ENCODE measurements at places on chromosomes 3 and 15.

DNA sequence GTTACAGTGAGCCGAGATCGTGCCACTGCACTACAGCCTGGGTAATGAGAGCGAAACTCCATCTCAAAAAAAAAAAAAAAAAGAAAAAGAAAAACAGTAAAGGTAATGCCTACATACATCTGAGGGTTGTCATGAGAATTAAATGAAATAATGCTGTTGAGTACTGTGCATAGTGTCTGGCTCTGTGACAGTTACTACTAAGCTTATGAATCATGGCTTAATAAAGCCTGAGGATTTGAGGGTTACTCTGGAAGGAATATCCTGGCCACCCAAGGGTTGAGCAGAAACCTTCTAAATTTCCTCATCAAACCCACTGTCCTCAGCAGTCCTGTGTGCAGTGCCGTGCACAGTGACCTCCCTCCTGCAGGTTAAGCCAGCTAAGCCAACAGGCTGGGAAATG is 26.8 kb upstream of the ELP6 start:
- DNase-seq: no peak
- peaks cover 5% of the 10 kb centered on the region for H3K4me1 ChIP-seq
- no peak overlapping the region for H3K4me3 ChIP-seq
- H3K36me3 ChIP-seq: no peaks in the 10 kb centered on the region
- H3K27me3 ChIP-seq: peaks cover 4% of the 10 kb centered on the region

GRCh38 chr3:17278006-17278405 is 393.3 kb downstream of the PLCL2 start:
- no peaks in the 10 kb centered on the region for H3K27me3 ChIP-seq
- H3K36me3 ChIP-seq: no peaks in the 10 kb centered on the region
- H3K4me3 ChIP-seq: no peak overlapping the region
- no peak for DNase-seq
- H3K4me1 ChIP-seq: no peaks in the 10 kb centered on the region

GRCh38 chr3:14467814-14468620 is 65.6 kb downstream of the SLC6A6 start:
- H3K4me3 ChIP-seq: no peak overlapping the region
- no peak overlapping the region for H3K27ac ChIP-seq
- DNase-seq: peak; percentile 43

DNA sequence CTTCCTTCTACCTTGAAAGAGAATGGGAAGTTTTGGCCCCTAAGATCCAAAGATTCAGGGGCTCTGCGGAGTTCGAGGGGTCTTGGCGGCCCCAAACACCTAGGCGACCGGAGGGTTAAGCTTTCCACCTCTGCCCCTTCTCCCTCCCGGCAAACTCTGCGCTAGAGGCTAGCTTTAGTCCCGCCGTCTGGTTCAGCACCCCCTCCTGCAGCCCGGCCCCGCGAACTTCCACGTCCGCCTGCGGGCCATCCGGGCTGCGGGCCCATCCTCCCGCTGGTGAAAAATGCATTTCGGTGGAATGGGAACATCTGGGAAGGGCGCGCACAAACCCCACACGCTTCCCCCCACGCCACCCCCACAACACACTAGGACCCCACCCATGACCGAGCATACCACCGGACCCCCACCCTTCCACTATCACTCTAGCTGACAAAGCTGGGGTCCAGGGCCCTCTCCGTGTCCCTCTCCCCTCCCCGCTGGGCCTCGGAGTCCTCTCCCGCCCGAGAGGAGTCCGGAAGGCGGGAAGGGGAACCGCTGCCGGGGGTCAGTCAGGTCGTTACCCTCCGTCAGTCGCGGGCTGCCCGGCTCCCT is 1.0 kb downstream of the SHOX2 start:
- peaks cover 46% of the 10 kb centered on the region for H3K4me1 ChIP-seq
- no peak for DNase-seq
- H3K36me3 ChIP-seq: peaks cover 1% of the 10 kb centered on the region
- H3K4me3 ChIP-seq: peak overlapping the region; percentile 58

GRCh38 chr3:69867941-69868505 is 128.8 kb downstream of the MITF start:
- no peak overlapping the region for H3K4me3 ChIP-seq
- H3K27me3 ChIP-seq: no peaks in the 10 kb centered on the region
- no peaks in the 10 kb centered on the region for H3K36me3 ChIP-seq
- DNase-seq: no peak
- no peak overlapping the region for H3K27ac ChIP-seq

DNA sequence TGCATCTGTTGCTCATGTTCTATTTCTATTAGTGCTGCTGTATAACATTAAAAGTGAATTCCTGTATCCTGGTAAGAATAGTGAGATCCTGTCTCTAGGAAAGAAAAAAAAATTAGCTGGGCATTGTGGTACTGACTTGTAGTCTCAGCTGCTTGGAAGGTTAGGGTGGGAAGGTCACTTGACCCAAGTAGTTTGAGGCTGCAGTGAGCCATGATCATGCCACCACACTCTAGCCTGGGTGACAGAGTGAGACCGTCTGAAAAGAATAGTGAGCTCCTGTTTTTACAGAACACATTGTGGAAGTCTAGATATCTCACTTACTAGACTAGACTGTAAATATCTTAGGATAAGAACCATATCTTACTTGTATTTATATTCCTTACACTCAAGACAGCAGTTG is 4.6 kb downstream of the ATP11B start:
- peak overlapping the region; percentile 14 for H3K4me3 ChIP-seq
- H3K4me1 ChIP-seq: peaks cover 43% of the 10 kb centered on the region
- peak overlapping the region; percentile 36 for H3K27ac ChIP-seq
- no peak for DNase-seq

- peaks cover 15% of the 10 kb centered on the region for H3K36me3 ChIP-seq
- no peaks in the 10 kb centered on the region for H3K4me1 ChIP-seq
- DNase-seq: no peak
- no peaks in the 10 kb centered on the region for H3K27me3 ChIP-seq
Measured at GRCh38 chr15:98896802-98897732, 110.5 kb downstream of the PGPEP1L start.

GRCh38 chr3:188239035-188239434 is 85.1 kb downstream of the LPP start:
- H3K36me3 ChIP-seq: no peaks in the 10 kb centered on the region
- peaks cover 21% of the 10 kb centered on the region for H3K4me1 ChIP-seq
- no peak overlapping the region for H3K4me3 ChIP-seq
- H3K27ac ChIP-seq: no peak overlapping the region
- no peak for DNase-seq

DNA sequence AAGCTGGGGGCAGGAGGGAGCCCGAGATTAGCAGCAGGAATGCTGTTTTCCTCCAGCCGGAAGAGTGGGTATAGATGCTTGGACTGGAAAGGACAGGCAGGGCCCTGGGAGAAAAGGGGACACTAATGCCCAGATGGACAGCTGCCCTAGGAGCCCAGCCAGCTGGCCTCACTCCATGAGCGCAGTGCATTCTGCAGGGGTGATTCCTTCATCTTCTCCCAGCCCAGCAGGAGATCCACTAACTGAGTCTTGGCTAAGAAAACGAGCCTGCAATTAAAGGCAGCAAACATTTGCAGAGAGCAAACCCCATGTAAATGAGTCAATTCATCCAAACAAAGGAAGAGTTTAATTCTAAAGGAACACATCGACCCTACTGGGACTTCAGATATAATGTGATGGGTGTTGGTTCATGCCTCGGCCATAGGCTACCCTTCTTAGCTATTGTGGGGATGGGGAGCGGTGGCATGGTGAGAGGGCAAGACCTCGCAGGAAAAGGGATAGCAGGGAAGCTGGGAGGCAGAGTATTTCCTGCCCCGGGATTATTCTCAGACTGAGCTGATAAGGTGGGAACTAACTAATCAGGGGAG is 13.3 kb upstream of the MINAR1 start:
- H3K27ac ChIP-seq: no peak overlapping the region
- peaks cover 2% of the 10 kb centered on the region for H3K36me3 ChIP-seq
- H3K4me1 ChIP-seq: no peaks in the 10 kb centered on the region
- H3K27me3 ChIP-seq: no peaks in the 10 kb centered on the region
- no peak overlapping the region for H3K4me3 ChIP-seq

DNA sequence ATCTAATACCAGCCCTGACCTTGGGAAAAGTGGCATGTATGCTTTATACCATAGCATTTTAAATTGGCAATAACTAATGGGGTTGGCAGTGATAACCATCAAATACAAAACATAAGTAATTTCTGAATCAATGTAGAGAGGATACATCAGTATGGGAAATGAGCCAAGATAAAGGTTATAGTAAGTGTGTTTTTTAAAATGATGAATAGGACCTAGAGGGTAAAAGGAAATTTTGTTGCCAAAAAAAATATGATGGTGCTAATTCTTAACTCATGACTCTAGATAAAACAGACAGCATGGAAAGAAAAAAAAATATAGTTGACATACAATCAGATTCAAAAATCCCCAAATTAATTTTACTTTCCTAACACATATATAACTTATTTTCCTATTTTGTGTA is 75.4 kb upstream of the ROBO1 start:
- no peaks in the 10 kb centered on the region for H3K4me1 ChIP-seq
- DNase-seq: no peak
- H3K4me3 ChIP-seq: no peak overlapping the region
- H3K36me3 ChIP-seq: no peaks in the 10 kb centered on the region
- H3K27me3 ChIP-seq: no peaks in the 10 kb centered on the region
- no peak overlapping the region for H3K27ac ChIP-seq

GRCh38 chr15:27218426-27218825 is 247.4 kb downstream of the GABRG3 start:
- no peaks in the 10 kb centered on the region for H3K36me3 ChIP-seq
- H3K27me3 ChIP-seq: no peaks in the 10 kb centered on the region
- no peak overlapping the region for H3K27ac ChIP-seq
- H3K4me3 ChIP-seq: no peak overlapping the region

DNA sequence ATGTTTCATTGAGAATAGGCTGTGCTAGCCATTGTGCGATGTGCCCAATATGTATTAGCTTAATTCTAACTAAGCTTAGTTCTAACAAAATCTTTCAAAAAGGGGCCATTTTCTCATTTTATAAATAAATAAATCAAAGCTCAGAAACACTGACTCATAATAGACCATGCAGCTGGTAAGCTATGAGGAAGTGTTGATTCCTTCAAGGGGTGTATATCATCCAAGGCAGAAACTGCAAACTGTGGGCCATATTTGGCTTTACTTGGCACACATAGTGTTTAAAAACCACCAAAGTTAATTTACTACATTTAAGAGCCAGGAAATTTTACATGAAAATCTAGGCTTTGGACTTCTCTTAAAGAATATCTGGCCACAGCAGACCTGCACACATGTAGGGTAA is 136.5 kb downstream of the ZNF621 start:
- no peak overlapping the region for H3K4me3 ChIP-seq
- no peaks in the 10 kb centered on the region for H3K4me1 ChIP-seq
- H3K27ac ChIP-seq: no peak overlapping the region

- DNase-seq: peak; percentile 27
- no peaks in the 10 kb centered on the region for H3K4me1 ChIP-seq
- H3K4me3 ChIP-seq: no peak overlapping the region
- no peaks in the 10 kb centered on the region for H3K36me3 ChIP-seq
- H3K27me3 ChIP-seq: no peaks in the 10 kb centered on the region
Measured at GRCh38 chr15:73781038-73781925, 28.1 kb upstream of the INSYN1 start.

GRCh38 chr15:49154359-49154758 is 1.0 kb downstream of the COPS2 start:
- H3K27ac ChIP-seq: peak overlapping the region; percentile 98
- peak overlapping the region; percentile 99 for H3K4me3 ChIP-seq
- no peaks in the 10 kb centered on the region for H3K27me3 ChIP-seq
- peaks cover 40% of the 10 kb centered on the region for H3K4me1 ChIP-seq
- H3K36me3 ChIP-seq: peaks cover 6% of the 10 kb centered on the region
- no peak for DNase-seq

DNA sequence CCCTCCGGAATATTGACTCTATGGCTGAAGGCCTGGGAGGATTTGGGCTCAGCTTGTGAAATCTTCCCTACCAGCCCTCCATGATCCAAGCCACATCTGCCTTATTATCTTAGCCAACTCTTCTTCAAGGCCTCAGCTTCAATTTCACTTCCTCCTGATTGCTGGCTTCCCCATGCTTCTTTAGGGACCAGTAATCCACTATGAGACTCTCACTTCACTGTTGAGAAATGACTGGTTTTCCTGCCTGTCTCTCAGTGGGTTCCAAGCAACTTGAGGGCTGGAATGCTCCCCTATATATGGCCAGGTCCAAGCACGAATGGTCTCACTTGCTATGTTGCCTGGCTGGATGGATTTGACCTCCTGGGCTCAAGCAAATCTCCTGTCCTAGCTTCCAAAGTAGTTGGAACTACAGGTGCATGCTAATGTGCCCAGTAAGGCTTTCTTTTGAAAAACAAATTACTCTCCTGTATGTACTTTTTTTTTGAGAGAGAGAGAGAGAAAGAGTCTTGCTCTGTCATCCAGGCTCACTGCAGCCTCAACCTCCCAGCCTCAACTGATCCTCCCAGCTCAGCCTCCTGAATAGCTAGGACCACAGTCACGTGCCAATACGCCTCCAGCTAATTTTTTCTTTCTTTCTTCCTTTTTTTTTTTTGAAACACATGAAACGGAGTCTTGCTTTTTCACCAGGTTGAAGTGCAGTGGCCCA is 7.9 kb upstream of the PIK3CB start:
- H3K36me3 ChIP-seq: no peaks in the 10 kb centered on the region
- H3K4me3 ChIP-seq: no peak overlapping the region
- no peak overlapping the region for H3K27ac ChIP-seq
- H3K27me3 ChIP-seq: no peaks in the 10 kb centered on the region

- H3K4me1 ChIP-seq: peaks cover 18% of the 10 kb centered on the region
- H3K4me3 ChIP-seq: peak overlapping the region; percentile 32
- peak; percentile 21 for DNase-seq
- H3K27ac ChIP-seq: peak overlapping the region; percentile 90
Measured at GRCh38 chr3:177449360-177450006, 252.2 kb upstream of the TBL1XR1 start.

DNA sequence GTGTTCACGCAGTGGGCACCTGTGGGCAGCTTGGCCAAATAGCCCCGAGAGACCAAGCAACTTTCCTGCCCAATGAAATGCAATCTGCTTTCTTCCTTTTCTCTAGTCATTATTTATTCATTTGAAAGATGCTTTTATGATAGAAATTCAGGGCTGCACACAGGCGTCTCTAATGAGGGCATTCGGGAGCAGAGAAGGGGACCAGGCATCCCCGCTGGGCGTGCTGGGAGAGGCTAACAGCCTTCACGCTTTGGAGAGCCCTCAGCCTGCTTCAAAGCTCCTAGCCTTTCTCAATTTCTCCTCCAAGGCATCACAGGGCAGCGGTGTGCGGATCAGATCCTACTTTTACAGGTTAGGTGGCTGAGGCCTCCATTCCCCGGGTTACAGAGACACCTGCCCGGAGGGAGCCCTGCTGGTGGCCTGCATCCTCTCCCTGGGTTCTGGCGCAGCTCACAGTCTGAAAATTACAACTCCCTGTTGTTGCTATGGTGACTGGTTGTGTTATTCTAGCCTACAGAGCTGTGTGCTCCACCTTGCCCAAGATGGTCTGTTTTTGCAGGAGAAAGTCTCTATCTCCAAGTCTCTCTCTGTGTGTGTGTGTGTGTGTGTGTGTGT is 21.8 kb upstream of the KLF13 start:
- peaks cover 44% of the 10 kb centered on the region for H3K4me1 ChIP-seq
- H3K4me3 ChIP-seq: no peak overlapping the region
- H3K36me3 ChIP-seq: no peaks in the 10 kb centered on the region
- no peaks in the 10 kb centered on the region for H3K27me3 ChIP-seq
- no peak overlapping the region for H3K27ac ChIP-seq
- DNase-seq: no peak

All from activated CD8-positive, alpha-beta T cell treated with anti-CD3 and anti-CD28 coated beads for 36 hours (primary cell).